Neural crest cell (in vitro differentiated cells): ENCODE measurements at places on chromosomes 2 and 18. TPM values are rescaled to one million over a fixed set of nuclear protein-coding genes. Genes with fewer than 3 reads are reported as not detected.

DNA sequence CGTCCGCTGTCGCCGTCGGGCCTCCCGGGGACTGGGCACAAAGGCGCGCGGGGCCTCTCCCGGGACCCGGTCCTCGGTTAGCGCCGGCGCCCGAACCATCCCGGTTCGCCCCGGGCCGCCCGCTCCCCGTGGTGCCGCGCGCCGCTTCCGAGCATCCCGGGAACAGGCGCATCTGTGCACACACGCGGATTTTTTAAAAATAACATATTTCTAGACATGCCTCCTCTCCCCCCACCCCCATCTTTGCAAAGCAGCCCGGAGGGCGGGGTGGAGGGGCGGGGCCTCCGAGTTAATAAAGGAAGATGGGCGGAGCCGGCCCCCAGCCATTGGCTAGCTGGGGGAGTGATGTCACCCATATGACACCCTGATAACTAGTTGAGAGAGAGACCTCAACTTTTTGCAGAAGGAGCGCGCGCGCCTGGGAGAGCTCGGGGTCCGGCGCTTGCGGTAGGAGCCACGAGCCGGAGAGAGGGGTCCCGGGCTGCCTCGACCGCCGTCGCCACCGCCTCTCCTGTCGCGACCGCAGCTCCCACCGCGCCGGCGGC is at the start of gene SOX11:
TSS of gene SOX11 (plus strand) at position 400 of the 545 bp plus-strand sequence. CDS start 338 bp downstream, outside the sequence.
- peak; percentile 96 for DNase-seq
- peaks cover 27% of the 10 kb centered on the region for H3K36me3 ChIP-seq
- H3K27me3 ChIP-seq = peaks cover 23% of the 10 kb centered on the region
- H3K27ac ChIP-seq = peak within 1 kb of the TSS; percentile 99
- H3K4me1 ChIP-seq = peaks cover 27% of the 10 kb centered on the region
- peak within 1 kb of the TSS; percentile 100 for H3K4me3 ChIP-seq

Gene FAM124B
- not detected in 2 replicates for total RNA-seq

Gene SCN9A
- 0.86 and 1.3 TPM in 2 replicates for total RNA-seq

- peak overlapping the region; percentile 1 for H3K27ac ChIP-seq
- H3K4me3 ChIP-seq = no peak overlapping the region
- DNase-seq = no peak
- peaks cover 14% of the 10 kb centered on the region for H3K4me1 ChIP-seq
Observed at GRCh38 chr2:158931572-158931971, 36.9 kb upstream of the TANC1 start.

DNA sequence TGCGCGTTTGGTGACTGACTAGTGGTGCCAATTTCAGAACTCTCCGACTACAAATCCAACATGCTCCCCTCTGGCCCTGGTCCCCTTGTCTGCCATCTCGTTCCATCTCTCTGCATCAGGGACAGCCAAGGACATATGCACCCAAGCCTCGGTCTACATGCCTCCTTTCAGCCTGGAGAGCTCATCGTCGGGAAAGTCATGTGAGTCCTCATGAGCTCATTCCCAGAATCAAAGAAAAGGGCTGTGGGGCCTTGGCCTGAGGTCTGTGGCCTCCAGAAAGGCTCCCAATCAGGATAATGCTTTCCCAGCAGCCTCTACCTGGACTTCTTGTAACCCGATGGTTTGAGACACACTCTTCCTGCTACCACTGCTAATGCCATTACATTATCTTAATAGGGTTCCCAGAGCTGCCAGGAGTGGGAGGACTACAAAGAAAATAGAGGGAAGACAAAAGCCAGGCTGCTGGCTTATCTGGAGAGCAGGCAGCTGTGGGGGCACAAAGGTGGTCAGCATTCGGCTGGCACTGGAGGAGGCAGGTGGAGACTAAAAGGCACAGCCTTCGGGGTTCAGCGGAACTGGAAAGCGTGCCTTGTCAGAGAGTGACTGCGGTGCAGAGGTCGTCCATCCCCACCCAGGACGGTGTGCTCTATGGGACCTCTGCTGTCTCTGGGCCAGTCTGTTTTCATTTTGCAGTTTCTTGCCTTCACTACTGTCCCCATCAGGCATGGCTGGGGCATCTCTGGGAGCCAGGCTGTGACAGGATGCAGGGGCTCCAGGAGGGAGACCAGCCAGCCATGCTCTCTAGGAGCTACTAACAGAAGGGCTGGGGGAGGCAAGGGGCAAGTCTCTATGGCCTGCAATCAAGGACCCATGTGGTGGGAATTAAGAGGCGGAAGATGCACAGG is 104.4 kb upstream of the SMAD2 start:
- no peaks in the 10 kb centered on the region for H3K36me3 ChIP-seq
- no peaks in the 10 kb centered on the region for H3K4me1 ChIP-seq
- H3K27me3 ChIP-seq = no peaks in the 10 kb centered on the region
- no peak overlapping the region for H3K4me3 ChIP-seq
- no peak overlapping the region for H3K27ac ChIP-seq

DNA sequence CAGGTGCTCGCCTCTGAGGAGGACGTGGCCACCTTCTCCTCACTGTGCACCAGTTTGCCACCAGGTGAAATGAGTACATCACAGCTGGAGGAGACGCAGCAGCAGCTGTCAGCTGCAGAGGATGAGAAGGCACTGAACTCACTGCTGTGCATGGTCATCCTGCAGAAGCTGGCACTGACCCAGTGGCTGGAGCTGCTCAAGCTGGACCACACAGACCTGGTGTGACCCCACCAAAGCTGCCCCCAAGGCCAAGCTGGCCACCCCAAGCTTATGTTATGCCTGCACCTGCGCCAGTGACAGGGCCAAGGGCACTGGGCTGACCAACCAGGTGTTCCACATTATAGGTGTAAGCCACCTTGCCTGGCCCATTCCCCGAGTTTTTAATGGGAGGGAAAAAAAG is 19.3 kb downstream of the CLK1 start:
- no peak overlapping the region for H3K4me3 ChIP-seq
- H3K27ac ChIP-seq = no peak overlapping the region
- no peaks in the 10 kb centered on the region for H3K36me3 ChIP-seq
- no peaks in the 10 kb centered on the region for H3K27me3 ChIP-seq

GRCh38 chr2:237737196-237737865 is 61.2 kb upstream of the RBM44 start:
- H3K4me3 ChIP-seq = no peak overlapping the region
- H3K27ac ChIP-seq = no peak overlapping the region
- H3K36me3 ChIP-seq = peaks cover 10% of the 10 kb centered on the region
- peaks cover 44% of the 10 kb centered on the region for H3K4me1 ChIP-seq

- H3K4me1 ChIP-seq = peaks cover 9% of the 10 kb centered on the region
- H3K27me3 ChIP-seq = no peaks in the 10 kb centered on the region
- DNase-seq = no peak
- H3K36me3 ChIP-seq = no peaks in the 10 kb centered on the region
- no peak overlapping the region for H3K4me3 ChIP-seq
Observed at GRCh38 chr2:25697559-25698341, 24.4 kb upstream of the DTNB start.

DNA sequence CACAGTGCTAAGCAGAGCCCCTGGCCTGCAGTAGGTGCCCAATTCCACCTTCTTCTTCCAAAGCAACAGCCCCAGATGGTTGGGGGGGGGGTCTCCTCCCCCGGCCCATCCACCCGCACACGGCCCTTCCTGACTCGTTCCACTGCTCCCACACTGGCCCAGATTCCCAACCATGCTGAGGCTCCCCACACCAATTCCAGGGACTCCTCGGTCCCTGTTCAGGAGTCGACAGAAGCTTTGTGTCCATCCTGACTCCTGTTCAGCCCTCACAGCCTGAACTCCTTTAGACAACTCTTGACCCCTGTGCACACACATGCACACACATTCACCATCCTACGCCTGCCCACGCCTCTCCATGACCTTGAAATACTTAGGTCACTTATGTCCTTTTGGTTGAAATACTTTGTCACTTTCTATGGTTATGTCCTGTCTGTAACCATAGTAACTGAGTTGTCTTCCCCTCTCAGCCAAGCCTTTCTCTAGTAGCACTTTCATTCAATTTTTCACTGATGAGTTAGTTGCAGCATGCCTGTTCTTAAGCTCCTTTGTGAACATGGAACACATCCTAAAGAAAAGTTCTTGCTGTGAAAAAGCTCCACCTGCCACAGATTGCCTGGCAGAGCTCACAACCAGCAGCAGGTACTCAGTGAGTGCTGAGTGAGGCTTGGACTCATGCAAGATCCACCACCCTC is 225.8 kb downstream of the SEPTIN10 start:
- no peak for DNase-seq
- H3K4me1 ChIP-seq = peaks cover 36% of the 10 kb centered on the region
- H3K4me3 ChIP-seq = no peak overlapping the region
- H3K27me3 ChIP-seq = peaks cover 55% of the 10 kb centered on the region

Gene INO80D
- total RNA-seq = 18.1 and 18.8 TPM in 2 replicates

- H3K4me1 ChIP-seq = no peaks in the 10 kb centered on the region
- DNase-seq = no peak
- no peak overlapping the region for H3K4me3 ChIP-seq
- no peak overlapping the region for H3K27ac ChIP-seq
- peaks cover 4% of the 10 kb centered on the region for H3K36me3 ChIP-seq
Observed at GRCh38 chr2:127599211-127599610, 46.7 kb upstream of the GPR17 start.

DNA sequence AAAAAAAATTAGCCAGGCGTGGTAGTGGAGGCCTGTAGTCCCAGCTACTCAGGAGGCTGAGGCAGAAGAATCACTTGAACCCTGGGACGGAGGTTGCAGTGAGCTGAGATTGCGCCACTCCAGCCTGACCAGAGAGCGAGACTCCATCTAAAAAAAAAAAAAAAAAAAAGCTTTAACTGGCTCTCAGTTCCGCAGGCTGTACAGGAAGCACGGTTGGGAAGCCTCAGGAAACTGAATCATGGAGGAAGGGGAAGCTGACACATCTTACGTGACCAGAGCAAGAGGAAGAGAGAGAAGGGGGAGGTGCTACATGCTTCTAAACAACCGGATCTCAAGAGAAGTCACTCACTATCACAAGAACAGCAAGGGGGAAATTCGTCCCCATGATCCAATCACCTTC is 505.6 kb upstream of the SLC8A1 start:
- no peak overlapping the region for H3K4me3 ChIP-seq
- no peak for DNase-seq
- H3K27me3 ChIP-seq = no peaks in the 10 kb centered on the region
- H3K4me1 ChIP-seq = no peaks in the 10 kb centered on the region

DNA sequence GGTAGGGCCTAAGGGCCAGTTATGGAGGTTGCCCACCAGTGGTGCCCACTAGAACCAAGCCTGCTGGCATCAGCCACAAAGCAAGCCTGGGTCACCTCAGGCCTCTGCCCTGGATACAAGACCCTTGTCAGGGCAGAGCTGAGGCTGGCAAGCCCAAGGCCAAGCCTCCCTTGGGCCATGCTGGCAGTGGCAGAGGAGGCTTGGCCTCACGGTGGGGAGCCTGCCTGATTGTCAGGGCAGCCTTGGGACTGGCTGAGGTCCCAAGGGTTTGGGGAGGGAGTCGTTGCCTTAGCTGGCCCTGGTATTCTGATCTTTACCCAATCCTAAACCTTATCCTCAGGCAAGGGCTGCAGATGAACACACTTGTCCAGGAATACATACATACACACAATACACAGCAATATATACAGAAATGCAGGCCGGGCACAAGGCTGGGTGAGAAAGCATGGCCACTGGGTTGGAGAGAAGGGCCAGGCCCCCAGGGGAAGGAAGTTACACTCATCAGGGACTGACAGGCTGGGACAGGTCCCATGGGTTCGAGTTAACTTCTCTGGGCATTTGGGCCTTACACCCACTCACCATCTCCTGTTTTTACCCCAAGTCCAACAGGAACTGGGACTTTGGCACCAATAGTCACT is 21.0 kb downstream of the CCT7 start:
- H3K4me3 ChIP-seq = peak overlapping the region; percentile 19
- no peak for DNase-seq
- H3K36me3 ChIP-seq = no peaks in the 10 kb centered on the region
- peaks cover 2% of the 10 kb centered on the region for H3K27me3 ChIP-seq
- H3K27ac ChIP-seq = no peak overlapping the region

Gene FKBP7
- total RNA-seq = 25.2 and 28.3 TPM in 2 replicates

- H3K4me1 ChIP-seq = peaks cover 70% of the 10 kb centered on the region
- H3K27ac ChIP-seq = no peak overlapping the region
- H3K4me3 ChIP-seq = no peak overlapping the region
- H3K27me3 ChIP-seq = no peaks in the 10 kb centered on the region
- no peak for DNase-seq
Observed at GRCh38 chr2:120763931-120764330, 28.3 kb downstream of the GLI2 start.

DNA sequence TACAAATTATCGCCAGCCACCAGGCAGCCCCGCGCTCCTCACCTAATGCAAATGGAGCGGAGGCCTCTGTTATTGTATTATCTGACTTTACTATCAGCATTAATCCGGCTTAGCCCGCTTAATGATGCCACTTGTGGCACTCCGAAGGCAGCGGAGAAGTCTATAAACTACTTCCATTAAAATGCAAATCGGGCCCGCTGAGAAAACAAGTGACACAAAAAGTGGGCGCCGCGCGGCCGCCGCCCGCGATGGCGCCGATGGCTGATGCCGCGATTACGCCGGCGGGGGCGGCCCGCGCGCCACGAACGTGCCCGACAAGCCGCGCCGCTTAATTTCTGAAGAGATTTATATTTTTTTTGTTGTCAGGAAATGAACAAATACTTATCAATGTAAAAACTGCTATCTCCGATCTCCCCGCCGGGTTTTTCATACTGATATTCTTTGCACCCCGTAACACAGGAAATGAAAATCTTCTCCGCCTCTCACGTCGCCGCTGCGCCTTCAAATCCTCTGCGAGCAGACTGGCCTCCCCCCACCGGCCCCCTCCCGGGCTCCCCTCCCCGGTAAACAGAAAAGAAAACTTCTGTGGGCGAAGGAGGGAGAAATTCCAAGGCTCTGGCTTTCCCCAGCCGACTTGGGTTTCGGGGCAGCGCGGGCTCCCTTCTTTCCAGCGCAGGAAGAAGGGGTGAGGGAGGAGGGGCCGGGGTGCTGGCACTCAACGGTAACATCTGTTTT is 221.8 kb downstream of the INSIG2 start:
- H3K27ac ChIP-seq = peak overlapping the region; percentile 95
- DNase-seq = peak; percentile 33
- peaks cover 5% of the 10 kb centered on the region for H3K4me1 ChIP-seq
- peak overlapping the region; percentile 86 for H3K4me3 ChIP-seq

Gene PARD6G
- total RNA-seq = 28.0 and 28.3 TPM in 2 replicates

GRCh38 chr2:130156624-130157004 is 11.7 kb upstream of the CCDC74B start:
- no peak for DNase-seq
- no peaks in the 10 kb centered on the region for H3K27me3 ChIP-seq
- H3K36me3 ChIP-seq = no peaks in the 10 kb centered on the region

DNA sequence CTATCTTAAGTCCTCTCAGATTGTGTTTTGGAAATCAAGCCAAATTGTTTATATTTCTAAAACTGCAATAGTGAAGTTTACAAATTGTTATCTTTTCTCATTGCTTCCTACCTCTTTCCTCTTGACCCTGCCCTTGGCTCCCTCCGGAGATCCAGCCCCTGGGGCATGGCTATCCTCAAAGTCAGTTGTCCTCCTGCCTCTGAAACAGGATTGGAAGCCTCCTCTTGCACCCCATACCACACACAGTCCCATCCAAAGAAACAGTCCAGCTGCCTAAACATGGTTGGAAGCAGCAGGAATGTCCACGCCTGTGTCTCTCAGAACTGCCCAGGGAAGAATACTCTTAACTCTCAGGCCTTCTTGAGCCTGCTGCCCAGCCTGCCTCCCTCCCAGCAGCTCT is 30.1 kb upstream of the COL6A3 start:
- H3K27ac ChIP-seq = peak overlapping the region; percentile 81
- peaks cover 8% of the 10 kb centered on the region for H3K4me1 ChIP-seq
- H3K4me3 ChIP-seq = no peak overlapping the region

Gene CPLX4
- total RNA-seq = not detected in 2 replicates

Gene TNFAIP6
- total RNA-seq = 0.40 and 0.75 TPM in 2 replicates

Gene SLC4A3
- total RNA-seq = 10.0 and 11.4 TPM in 2 replicates

GRCh38 chr18:23730857-23731256 is 41.6 kb downstream of the LAMA3 start:
- H3K27me3 ChIP-seq = peaks cover 3% of the 10 kb centered on the region
- no peak for DNase-seq
- no peaks in the 10 kb centered on the region for H3K36me3 ChIP-seq
- no peak overlapping the region for H3K4me3 ChIP-seq

GRCh38 chr18:51712821-51713220 is 515.3 kb upstream of the MEX3C start:
- H3K4me1 ChIP-seq = no peaks in the 10 kb centered on the region
- DNase-seq = no peak
- H3K36me3 ChIP-seq = peaks cover 11% of the 10 kb centered on the region
- H3K4me3 ChIP-seq = no peak overlapping the region
